Stimulated activated CD8-positive, alpha-beta memory T cell treated with anti-CD3 and anti-CD28 coated beads, Interleukin-15, amount 100 ng/mL, for 48 hours (primary cell): ENCODE measurements at places on chromosomes 12 and 14.

DNA sequence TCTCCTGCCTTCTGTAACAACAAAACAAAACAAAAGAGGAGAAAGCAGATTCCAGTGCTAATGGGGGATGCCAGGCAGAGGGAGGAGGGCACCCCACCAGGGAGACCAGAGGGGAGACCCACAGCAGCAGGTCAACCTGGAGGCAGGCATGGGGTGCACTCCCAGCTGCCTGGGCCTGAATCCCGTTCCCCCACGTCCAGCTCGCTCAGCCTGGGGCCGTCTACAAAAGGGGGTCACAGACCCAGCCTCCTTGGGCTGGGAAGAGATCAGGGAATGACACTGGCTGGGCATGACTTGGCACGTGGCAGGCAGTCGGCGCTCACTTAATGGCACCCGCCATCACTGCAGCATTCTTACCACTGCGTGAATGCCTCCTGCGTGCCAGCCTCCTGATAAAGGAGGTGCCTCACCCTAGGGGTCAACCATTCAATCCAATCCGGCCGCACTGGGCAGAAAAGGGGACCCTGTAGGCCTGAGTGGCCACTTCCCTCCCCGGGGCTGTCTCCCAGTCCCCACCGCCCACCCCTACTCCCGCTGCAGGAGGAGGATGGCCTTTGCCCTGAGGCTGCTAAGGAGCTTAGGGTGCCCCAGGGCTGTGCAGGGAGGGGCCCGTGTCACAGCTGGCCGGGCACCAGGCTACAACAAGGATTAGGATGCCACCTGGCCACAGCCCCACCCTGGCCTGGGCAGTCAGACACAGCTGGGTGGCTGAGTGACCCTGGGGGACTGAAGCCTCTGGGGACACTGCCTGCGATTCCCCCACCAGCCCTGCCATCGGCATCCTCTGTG lies 87.5 kb downstream of the NCOR2 start:
- DNase-seq: no peak

- DNase-seq: no peak
Observed at GRCh38 chr14:89163031-89163636, 253.9 kb downstream of the FOXN3 start.

DNA sequence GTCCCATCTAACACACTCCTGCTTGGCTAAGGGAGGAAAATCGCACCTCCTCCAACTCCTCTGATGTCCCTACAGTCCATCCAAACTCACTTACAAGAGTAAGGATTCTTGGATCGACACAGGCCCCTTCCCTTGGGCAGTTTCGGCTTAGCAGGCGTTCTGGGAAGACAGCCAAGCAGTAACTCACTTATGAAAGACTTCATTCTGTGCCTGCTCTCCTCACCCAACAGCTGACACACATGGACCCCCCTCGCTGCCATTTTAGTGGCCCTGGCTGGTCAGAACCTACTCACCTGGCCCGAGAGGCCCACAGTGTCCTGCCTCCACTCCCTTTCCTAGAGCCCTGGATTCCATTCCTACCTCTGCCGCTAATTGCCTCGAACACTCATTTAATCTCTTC lies 52.3 kb upstream of the BCL2L14 start:
- DNase-seq: no peak

DNA sequence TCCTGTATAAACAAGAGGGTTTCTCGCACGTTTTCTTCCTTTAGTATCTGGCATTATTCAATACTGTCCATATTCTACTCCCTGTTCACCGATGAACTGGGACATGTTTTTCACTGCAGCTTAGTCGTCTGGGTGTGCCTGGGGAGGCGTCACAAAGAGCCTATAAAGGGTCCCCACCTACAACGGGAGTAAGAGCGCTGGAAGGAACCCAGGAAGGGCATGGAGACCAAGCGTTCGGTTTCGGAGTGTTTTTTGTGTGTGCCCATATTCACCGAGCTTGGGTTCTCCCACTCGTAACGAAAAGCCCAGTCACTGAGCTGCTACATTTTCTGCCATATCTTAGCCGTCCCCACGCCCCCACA lies 592 bp upstream of the USP15 start:
- no peak for DNase-seq

DNA sequence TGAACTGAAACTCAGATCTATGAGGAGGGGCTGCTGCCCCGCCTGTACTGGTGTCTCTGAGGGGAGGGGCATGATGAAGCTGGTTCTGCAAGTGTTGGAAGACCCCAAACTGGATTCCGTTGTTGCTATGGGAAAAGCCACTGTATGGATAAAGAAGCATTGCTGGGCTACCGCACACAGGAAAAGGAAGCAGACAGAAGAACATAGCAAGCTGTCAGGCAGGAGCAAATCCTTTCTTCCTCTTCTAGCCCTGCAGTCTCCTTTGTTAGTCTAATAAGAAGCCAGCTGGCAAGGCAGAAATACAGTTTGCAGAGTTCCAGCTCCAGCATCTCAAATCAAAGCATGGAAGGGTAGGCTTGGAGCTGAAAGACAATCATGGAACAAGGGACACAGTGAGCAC lies 26.3 kb upstream of the NR1H4 start:
- no peak for DNase-seq

GRCh38 chr12:30757316-30757715 lies 2.6 kb upstream of the CAPRIN2 start:
- DNase-seq: no peak

- peak; percentile 88 for DNase-seq
Observed at GRCh38 chr12:50084775-50085614, at the start of gene SMARCD1. SMARCD1 (plus strand) TSS chr12:50085342; CDS start chr12:50085370, 28 bp downstream.

DNA sequence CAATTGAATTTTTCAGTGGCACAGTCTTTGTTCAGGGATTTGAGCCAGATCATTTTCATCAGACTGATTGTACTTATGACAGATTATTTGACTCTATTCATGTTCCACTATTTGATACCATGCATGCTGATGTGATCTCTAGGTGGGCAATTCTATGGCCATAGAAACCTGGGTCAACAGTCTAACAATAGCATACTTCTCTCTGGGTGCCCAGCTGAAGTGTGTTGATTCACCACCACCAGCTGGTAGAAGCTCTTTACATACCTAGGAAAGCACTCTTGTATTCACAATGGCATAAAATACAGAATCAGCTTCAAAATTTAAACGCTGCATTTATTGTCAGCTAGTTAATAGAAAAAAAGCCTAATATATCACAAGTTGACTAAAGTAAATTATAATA lies 90.2 kb upstream of the TMTC2 start:
- no peak for DNase-seq

- DNase-seq: no peak
Observed at GRCh38 chr12:102659200-102659911, 179.0 kb upstream of the IGF1 start.

- no peak for DNase-seq
Observed at GRCh38 chr12:130433411-130433810, 95.7 kb downstream of the PIWIL1 start.

DNA sequence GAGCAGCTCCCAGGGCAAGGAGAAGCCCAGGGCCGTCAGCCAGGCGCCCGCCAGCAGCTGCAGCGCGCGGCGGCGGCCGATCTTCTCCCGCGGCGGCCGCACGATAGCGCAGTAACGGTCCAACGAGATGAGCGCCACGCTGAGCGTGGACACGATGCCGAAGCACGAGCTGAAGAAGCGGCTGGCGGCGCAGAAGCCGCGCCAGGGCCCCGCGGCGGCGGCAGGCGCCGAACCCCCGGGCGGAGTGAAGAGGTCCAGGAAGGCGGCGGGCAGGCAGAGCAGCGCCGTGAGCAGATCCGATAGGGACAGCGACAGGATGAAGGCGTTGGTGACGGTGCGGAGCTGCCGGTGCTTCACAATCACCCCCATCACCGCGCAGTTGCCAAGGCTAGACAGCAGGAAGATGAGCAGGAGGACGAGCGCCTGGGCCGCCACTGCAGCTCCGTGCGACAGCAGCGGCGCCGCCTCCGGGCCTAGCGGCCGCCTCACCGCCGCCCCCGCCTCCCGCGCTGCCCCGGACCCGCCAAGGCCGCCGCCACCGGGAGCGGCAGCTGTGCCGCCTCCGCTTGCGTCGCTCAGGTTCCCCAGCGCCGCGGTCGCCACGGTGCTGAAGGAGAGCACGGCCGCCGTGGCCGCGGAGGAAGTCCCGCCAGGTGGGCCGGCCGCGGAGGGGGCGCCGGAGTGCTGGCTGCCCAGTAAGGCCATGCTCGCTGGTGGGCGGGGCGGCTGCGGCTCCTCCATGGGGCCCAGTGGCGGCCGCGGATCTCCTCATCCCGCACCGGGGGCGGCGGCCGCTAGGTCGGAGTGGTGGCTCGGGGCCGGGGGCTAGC lies 479 bp downstream of the GPR135 start:
- DNase-seq: peak; percentile 15

- no peak for DNase-seq
Observed at GRCh38 chr14:94426526-94426925, 26.1 kb downstream of the SERPINA11 start.

DNA sequence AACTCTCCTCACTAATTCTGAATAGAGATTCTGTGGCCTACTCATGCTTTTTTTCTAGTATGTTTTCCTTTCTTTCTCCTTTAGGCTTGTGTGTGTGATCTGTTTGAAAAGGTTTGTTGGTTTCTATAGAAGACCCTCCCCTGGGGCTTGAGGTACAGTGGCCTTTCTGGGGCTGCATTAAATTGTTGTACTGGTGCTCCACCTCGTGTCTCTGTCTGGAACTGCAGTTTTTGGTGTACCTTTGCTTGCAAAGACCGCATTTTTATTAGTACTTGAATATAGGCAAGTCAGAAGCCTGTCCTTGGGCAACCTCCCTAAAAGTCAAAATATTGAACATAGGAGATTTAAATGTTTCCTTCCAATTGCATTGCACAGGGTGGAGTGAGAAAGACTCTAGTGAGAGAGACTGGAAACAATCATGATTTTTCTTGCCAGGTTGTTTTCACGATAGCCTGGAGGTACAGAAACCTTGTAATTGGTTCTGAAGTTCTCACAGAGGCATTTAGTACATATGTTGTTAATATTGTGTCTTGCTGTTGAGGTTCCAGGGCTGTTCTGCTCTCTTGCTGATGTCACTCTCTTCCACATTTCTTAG lies 39.0 kb downstream of the SLCO1B1 start:
- no peak for DNase-seq

GRCh38 chr12:65720136-65721130 lies 103.8 kb upstream of the HMGA2 start:
- DNase-seq: no peak

DNA sequence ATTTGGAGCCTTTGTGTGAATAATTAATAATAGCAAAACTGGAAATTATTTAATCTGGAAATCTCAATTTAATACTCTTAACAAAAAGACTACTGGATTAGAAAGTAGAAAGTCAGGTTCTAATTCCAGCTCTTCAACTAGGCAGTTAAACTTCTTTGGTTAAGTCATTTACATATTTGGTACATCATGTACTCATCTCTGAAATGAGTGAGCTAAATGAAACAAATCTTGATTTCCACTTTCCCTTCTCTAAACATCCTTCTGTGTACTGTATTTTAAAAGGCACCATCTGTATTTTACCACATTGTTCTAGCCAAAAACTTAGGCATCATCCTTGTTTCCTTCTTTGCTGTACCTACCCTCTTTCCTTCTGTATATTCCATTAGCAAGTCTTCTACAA lies 26.9 kb downstream of the CRADD start:
- no peak for DNase-seq

- no peak for DNase-seq
Observed at GRCh38 chr12:61009192-61009591, 1251.0 kb upstream of the USP15 start.

- no peak for DNase-seq
Observed at GRCh38 chr12:40325349-40325960, 100.7 kb downstream of the LRRK2 start.

DNA sequence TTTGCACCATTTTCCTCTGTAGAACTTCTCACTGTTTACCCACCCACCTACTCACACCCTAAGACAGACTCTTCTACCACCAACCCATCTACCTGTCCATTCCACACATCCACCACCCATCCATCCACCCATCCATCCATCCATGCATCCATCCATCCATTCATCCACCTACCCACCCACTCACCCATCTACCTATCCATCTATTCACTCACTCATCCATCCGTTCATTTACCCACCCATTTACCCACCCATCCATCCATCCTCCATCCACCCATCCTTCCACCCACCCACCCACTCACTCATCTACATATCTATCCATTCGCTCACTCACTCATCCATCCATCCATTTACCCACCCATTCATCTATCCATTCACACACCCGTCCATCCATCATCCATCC lies 15.1 kb downstream of the PLBD2 start:
- no peak for DNase-seq

GRCh38 chr12:53999559-54000115 lies 324 bp upstream of the HOXC9 start:
- no peak for DNase-seq

GRCh38 chr14:66619952-66620351 lies 112.0 kb downstream of the GPHN start:
- no peak for DNase-seq

DNA sequence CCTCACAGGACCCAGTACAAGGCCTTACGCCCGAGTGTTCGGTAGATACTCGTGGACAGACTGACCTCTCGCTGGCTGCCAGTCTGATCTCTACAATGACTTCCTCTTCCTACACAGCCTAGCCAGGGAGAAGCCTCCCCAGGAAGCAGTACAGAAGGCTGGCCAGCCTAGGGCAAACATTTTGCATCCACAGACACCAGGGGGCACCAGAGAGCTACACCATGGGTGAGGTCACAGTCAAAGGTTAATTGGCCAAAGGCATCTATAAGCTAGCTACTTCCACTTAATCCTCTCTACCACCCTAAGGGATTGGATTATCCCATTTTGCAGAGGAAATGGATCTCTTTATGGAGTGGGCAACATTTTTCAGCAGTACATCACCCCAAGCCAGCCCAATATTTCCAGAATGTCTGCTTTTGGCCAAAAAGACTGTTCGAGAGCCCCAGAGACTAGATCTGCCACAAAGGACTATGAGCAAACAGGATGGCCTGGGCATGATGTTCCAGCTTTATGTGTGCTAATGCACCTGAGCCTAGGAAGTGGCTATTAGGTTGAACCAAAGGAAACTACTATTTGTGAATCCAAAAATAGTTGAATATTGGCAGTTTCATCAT lies 14.6 kb upstream of the PNMA1 start:
- DNase-seq: peak; percentile 63

DNA sequence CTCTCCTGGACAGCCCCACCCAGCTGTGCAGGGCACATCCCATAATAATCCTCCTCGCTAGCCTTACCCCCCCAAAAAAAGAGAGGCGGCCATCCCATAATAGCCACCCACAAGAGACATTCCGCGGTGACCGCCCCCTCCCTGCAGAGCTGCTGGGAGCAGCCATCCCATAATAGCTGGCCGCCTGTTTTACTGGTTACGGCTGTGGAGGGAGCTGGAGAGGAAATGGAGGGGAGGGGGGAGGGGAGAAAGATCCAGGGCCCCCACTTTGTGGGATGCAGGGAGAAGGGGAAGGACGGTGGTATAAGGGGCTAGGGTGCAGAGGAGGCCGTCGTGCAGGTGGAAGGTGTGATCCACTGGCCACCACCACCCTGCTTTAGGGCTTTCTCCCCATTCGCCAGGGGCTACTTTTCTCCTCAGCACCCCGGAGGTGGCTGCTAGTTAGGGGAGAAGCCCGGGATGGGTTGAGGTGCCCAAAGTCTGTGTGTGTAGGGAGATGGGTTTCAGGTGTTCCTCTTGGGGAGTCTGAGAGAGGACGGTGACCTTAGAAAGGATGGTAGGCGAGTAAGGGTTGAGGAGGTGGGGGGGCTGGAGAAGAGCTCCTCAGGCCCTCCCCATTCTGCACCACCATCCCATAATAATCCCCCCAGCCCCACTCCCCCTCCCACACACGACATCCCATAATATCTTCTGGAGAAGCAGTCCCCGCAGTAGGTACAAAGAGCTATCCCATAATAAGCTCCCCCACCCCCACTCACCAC lies 6.0 kb upstream of the CHD4 start:
- DNase-seq: no peak
